Stimulated activated CD4-positive, alpha-beta T cell treated with anti-CD3 and anti-CD28 coated beads, Interleukin-4, amount 100 ng/mL, for 4 hours (primary cell): ENCODE measurements at places on chromosomes 2 and 18.

DNA sequence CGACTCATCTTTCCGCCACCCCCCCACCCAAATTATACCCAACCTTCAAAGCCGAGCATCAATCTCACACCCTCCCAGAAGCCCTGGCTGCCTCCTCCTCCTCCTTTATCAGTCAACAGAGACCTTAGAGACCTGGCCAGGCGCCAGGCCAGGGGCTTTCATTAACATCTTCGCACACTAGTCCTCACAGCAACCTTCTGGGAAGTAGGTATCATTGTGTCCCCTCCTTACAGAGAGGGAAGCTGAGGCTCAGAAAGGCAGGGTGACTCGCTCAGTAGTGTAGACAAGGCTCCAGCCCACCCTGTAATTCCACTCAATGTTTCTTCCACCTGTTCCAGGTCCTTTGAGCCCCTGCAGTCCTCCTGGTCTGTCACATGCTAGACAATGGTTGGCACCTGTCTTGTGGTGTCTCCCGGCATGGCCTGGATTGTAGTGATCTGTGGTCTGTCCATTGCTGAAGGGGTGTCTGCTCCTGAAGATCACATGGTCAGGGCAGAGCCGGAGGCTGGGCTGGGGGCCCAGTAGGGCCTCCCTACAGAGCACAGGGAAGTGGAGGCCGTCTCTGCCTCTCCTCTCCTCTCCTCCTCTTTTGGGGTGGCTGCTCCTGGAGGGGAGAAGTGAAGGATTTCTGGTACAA, 36.0 kb downstream of the KLHL29 start:
- DNase-seq = no peak

DNA sequence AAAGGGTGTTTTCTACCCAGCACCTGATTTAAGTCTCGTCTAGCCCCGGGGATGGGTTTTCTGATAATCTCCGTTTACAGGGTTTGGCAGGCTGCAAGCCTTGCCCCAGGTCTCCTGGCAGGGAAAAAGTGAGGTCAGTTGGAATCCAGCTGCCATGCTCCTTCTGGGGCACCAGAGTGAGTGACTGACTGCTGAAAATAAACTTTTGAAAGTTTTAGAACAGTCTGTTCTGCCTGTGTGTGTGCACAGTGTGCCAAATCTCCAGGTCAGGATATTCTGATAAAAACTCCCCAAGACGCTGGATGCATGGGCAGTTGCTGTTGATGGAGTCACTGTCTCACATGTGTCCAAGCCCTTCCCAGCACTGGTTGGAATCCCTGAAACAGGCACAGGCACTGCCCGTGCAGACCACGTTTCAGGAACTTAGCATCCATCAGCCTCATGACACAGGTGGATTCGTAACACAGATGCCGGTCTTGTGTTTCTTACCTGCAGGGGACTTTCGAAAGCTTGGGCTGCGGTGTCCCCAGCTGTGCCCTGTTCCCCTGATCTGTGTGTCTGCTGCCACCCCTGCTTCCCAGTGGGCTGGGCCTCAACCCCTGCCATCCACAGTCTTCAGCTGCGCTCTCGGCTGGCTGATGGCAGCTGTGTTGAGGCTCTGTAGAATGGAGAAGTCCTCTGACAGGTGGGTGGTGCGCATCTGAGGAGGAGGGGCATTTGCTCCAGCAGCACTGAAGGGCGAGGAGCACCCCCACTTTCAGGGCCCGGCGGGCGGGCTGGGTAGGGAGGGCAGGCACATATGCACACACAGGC, 65.0 kb downstream of the SH3RF3 start:
- no peak for DNase-seq

DNA sequence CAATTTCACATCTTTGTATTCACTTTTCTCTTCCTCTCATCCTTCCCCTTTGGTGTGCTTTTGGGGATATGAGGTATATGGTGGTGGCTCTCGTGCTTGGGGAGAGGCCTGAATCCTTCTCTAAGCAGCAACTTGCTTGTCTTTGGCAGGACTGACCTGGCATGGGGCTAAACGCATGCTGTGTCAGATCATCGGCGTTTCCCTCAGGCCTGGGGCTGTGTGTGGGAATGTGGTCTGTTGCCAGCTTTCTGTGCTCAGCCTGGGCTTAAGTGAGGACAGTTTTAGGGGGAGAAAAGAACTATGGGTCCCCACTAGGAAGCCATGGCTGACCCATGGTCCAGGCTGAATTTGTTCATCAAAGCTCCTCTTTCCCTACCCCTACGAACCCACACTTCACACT, 60.7 kb downstream of the TET3 start:
- DNase-seq = no peak

GRCh38 chr18:21085579-21086166, 25.9 kb downstream of the ROCK1 start:
- DNase-seq = no peak

- DNase-seq = no peak
Observed at GRCh38 chr18:78477840-78478239, 501.8 kb upstream of the SALL3 start.

DNA sequence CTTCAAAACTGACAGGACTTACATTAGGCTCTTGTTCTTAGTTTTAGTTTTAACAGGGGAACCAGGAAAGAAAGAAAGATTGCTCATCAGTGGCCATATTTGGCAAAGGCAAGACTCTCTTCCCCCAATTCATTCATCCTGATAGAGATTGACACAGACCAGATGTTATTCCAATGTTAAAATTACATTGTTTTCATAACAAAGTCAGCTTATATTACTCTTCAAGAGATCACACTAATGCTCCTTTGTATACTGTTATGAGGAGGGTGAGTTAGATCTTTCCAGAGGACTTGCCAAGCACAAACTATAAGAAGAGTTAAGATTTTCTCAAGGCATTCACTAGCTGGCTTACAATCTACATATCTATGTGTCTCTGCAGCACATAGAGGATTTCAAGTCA, 252.1 kb downstream of the SLC8A1 start:
- no peak for DNase-seq

DNA sequence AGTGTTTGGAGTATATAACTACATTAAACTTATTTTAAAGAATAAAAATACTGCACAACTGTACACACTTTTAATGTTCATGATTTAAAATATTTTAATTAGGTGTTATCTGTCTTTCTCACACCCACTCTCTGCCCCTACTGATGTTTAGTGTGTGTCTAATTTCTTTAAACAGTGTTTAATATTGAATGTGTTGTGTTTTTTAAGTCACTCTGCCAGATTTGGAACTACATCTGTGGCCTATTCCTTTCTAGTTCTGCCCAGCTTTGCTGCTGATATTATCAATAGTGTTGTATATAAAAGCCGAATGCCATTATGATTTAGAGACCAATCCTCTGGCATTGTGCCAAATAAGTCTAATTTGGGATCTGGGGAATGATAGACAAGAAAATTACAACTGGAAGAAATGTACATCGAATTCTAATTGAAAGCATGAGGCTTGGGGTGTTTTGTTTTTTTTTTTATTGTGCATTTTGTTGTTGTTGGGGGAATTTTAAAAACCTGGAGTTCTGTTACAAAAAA, 398.0 kb downstream of the CPS1 start:
- DNase-seq = no peak

DNA sequence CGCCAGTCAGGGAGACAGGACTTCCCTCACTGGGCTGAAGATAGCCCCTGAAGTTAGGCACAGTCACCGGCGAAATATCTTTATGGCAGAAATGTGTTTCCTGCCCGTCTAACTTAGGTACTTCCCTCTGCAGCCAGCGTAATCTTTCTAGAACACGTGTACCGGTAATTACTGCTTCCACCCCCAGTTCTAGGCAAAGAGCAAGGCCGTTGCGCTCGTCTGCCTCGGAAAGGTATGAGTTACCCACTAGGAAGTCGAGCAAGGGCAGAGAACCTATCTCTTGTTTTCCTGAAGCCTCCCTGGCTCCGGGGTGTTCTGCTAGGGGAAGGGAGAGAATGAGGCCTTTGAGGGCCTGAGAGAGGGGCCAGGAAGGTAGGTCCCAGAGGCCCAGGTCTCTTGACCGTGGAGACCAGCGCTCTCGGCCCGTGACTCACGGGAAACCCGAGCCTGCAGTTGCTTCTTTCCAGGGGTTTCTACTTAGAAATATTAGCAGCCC, 70.0 kb downstream of the TWSG1 start:
- DNase-seq = peak; percentile 30

DNA sequence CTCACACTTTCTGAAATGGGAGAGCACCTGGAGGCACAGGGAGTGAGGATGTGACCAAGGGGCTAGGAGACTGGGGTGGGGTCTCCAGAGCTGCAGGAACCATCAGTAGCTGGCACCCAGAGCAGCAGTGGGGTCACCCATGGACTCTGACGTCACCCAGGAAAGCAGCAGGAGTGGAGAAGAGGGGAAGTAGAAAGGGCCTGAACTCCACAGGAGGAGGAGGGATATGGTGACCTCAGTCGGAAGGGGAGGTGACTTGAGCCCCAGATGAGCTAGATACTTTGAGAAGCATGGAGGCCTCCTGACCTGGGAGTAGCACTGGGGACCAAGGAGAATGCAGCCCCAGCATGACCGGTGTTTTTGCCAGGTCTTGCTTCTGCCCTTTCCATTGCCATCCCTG, 8.8 kb downstream of the NMUR1 start:
- no peak for DNase-seq

- DNase-seq = no peak
Observed at GRCh38 chr2:54042897-54043620, 72.3 kb upstream of the PSME4 start.

GRCh38 chr2:199997296-199997695, 41.9 kb downstream of the MAIP1 start:
- no peak for DNase-seq

DNA sequence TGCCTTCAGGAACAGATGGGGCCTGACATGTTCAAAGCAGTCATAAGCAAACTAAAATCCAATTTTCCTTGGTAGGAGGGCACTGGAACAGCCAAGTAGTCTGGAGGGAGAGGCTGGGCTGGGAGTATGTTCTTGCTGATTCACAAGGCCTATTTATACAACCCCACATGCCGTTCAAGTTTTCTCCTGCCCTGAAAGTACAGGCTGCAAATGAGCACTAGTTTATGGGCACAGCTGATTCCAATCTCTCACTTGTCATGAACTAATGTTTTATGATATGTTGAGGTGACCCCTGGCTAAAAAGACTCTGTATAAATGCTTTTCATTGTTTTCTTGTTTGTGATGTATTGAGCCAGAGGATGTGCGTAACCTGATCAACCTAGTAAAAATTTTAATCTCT, 183.4 kb upstream of the SRD5A2 start:
- DNase-seq = no peak

DNA sequence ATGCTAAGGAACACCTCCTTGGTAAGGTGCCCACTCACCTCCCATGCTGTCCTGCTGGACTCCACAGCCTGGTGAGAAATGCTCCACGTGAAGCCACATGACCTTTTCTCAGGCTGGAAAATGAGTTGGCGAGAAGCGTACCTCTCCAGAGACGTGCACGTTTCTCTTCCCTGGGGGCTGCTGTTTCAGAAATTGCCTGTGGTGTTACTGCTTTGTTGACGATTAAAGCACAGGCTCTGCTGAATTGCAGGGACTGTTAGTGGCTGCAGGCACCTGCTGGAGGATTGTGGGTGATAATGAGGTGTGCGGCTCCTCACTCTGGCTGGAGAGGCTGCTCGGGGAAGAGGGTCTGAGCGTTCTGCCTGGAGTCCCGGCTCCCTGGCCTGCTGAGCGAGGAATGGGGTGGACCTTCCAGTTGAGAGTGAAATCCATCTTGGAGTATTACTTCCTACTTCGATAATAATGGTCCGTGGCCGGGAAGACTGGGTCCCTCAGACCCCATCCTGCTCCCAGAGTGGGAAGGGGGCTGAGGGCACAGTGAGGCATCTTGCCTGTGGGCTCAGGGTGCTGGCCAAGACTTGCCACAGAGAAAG, 199.3 kb upstream of the HDAC4 start:
- DNase-seq = no peak

DNA sequence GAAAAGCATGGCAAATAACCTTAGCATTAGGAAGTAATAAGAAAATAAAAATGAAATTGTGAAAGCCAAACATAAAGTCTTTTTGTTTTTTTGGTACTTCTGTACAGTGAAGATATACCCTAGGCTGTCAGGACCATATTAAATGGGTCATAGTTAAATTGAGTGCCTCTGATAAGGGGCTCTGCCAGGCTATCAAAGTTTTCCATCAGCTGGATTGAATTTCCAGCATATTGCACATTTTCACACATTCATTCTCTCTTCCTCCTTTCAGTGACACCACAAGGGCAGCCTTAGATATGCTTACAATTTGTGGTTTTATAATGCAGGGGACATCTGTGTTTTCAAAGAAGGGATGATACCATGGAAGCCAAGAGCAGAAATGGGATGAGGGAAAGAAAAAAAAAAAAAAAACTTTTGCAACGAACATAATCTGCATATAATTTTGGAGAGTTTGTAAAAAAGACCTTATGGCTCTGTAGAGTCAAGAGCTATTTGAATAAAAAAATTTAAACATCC, 109.3 kb upstream of the LYPD1 start:
- DNase-seq = no peak

DNA sequence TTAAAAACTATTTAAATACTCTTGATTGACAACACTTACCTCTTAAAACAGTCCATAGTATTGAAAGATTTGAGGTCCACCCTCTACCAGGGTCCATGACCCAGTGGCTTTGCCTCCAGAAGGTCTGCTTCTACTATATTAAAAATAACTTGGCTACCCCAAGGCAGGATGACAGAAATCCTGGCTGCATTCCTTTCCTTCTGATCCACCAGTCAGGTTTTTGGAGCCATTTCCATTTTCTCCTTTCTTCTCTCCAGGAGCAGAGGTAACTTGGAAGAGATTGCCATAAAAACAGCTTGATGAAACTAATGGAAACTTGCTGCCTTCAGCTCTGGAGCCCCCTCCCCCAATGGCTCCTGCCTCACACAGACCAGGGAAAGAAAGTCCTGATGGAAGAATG, 2.6 kb upstream of the FAM171B start:
- no peak for DNase-seq

DNA sequence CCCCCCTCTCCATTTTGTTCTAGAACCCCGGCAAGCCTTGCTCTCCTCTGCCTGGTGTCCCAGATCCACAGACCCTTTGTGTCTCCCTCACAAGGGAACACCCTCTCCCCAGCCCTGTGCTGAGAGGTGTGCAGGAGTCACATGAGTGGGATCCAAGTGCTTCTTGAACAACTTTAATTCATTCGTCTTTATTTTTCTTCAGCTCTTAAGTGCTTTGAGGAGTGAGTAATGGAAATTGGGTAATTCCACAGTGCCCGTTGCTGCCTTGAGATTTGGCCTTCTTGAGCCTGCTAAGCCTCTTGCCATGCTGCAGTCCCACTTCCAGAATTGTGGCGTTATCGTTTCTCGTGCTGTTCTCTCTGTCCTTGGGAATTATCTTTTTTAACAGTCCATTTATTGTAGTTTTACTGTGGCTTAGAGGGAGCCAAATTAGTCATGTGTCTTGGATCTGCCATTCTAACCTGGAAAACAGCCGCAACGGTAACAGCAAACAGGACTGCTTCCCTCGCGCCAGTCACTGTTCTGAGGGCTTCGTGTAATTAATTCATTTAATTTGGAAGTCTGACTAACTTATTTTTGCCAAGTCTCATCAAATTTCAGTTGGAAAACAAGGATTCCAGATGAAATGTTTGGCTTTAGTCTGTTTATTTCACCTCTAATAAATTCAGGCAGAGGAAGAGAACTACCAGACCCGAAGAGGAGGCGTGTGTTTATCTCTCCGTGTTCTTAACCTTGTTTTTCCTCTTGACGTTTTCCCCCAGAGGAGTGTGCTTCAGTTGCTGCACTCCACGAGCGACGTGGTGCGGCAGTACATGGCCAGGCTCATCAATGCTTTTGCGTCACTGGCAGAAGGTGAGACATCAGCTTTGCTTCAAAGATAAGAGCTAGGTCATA, 72.0 kb downstream of the ARMC9 start:
- no peak for DNase-seq
